Cardiac muscle cell (in vitro differentiated cells and primary cell): ENCODE measurements at places on chromosomes 12 and 14. TPM values are rescaled to one million over a fixed set of nuclear protein-coding genes. Genes with fewer than 3 reads are reported as not detected.

- H3K4me1 ChIP-seq, result no peaks in the 10 kb centered on the region
- H3K27me3 ChIP-seq, result no peaks in the 10 kb centered on the region
- H3K27ac ChIP-seq, result no peak within 1 kb of the TSS
- H3K36me3 ChIP-seq, result no peaks in the 10 kb centered on the region
Measured at GRCh38 chr12:7108796-7109571, at the start of gene C1RL. Gene C1RL, minus strand, starts transcription at chr12:7109214. Its CDS starts 34 bp downstream, at chr12:7109180.

DNA sequence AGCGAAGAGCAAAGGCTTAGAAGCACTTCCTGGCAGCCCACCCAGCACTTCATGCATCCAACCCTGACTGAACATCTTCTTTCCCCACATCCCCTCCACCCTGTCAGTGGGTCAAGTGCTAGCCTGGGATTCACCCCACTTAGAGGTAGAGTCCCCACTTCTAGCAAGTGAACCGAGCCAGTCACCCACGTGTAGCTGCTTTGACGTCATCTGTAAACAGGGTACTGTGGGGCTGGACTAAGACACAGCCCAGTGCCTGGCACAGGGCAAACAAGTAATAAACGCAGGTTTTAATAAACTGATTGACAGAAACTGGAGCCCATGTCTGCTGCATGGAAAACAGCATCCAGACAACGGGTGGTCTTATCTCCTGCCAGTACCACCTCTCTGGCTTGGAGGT lies 61.7 kb downstream of the ITPK1 start:
- H3K27me3 ChIP-seq, result no peaks in the 10 kb centered on the region
- DNase-seq, result no peak
- H3K4me1 ChIP-seq, result peaks cover 24% of the 10 kb centered on the region

The KCNC2 gene
- total RNA-seq, result not detected in 2 replicates

GRCh38 chr14:104717646-104718045 lies 6.4 kb upstream of the ADSS1 start:
- DNase-seq, result no peak
- no peaks in the 10 kb centered on the region for H3K36me3 ChIP-seq
- no peaks in the 10 kb centered on the region for H3K27me3 ChIP-seq

DNA sequence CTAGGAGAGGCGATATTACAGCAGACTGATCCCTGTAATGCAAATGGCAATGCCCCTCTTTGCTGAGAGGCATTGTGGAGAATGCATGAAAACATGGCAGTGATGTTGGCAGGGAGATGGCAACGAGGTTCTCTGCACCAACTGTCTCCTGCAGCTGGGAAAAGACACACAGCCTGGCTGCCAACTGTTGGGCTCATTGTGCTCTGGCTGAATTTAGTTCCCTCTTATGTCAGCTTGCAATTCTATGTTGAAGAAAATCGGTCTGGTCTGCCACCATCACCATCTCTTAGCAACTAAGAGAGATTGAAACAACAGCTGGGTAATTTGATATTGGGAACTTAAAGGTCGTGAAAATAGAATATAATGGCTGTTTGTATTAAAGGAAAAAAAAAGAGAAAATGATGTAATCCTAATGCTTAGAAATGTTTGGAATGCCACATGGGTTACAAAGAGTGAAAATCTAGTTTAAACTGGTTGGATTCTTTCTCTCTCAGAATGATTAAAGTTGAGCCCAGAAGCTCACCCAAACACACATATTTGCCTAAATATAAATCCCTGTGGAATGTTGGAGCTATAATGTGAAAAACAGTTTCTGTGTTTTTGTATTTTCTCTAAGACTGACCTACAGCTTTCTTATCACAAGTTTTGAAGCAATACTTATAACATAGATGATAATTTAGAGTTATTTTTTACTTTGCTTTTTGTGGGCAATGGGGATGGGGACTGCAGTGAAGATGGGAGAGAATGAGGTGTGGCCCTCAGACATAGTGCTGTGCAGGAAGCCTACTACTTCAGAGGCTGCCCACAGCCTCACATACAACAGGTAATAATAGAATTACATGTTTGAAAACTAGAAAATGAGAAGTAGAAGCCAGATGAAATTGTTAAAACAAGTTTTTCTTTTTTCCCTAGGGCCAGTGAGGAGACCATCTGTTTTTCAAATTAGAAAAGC lies 143.7 kb downstream of the AKAP6 start:
- H3K36me3 ChIP-seq, result no peaks in the 10 kb centered on the region
- H3K4me3 ChIP-seq, result no peak overlapping the region
- peak; percentile 77 for DNase-seq
- no peak overlapping the region for H3K27ac ChIP-seq

The DDN gene
- total RNA-seq, result 4.4 and 5.4 TPM in 2 replicates
